ENCODE measurements at places on chromosomes 13 and 19. TPM values are rescaled to one million over a fixed set of nuclear protein-coding genes. Genes with fewer than 3 reads are reported as not detected.

Gene VSTM1
- total RNA-seq = not detected

- DNase-seq = no peak
Measured at GRCh38 chr19:28603453-28603852, 609.5 kb downstream of the UQCRFS1 start.

DNA sequence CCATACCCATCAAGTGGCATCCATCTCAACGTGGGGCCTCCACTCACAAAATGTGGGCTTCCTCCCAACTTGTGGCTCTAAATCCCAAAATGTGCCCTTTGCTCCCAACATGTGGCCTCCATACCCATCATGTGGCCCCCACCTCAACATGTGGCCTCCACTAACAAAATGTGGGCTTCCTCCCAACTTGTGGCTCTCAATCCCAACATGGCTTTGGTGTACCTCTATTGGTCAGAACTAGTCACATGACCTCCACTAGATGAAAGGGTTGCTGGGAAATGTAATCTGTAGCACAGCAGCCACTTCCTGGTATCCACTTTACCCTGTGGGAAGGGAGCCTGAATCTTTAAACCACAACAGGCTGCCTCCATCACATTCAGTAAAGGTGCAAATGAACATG is 10.1 kb upstream of the ACER1 start:
- DNase-seq = no peak

DNA sequence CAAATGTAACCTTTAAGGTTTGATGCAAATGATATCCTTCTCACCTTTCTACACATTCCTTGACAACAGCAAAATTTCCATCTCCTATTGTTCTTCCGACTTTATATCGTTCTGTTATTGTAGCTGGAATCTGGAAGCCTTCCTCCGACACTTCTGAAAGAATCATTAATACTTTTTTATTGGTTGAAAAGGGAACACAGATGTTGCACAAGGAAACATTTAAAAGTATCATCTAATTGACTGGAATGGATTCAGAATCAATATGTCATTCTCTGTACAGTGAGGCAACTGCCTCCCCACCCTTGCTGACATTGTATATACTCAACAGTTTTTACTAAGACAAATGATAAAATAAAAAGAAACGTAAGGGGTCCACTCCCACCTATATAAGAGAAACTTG is 295.2 kb downstream of the DCLK1 start:
- DNase-seq = no peak

DNA sequence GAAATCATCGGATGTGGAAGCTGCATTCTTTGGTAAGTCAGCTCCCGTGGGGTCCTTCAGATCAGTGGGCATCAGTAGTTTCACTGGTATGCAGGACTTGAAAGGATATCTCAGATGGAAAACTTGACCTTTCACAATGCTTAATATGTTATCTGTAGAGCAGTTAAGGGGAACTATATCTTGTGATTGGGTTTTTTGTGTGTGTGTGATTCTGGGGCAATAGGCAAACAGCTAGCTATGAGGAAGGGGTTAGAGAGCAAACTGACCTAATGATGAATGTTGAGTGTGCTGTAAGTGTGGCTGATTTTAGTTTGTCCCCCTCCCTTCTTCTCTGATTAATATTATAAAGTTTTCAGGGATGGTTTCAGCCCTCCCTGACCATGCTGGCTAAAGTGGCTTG is 53.3 kb downstream of the ACSBG2 start:
- DNase-seq = no peak

Gene KIR2DL4
- not detected for total RNA-seq

Gene FFAR1
- total RNA-seq = 1.7 TPM

Gene DYRK1B
- 13.1 TPM for total RNA-seq

DNA sequence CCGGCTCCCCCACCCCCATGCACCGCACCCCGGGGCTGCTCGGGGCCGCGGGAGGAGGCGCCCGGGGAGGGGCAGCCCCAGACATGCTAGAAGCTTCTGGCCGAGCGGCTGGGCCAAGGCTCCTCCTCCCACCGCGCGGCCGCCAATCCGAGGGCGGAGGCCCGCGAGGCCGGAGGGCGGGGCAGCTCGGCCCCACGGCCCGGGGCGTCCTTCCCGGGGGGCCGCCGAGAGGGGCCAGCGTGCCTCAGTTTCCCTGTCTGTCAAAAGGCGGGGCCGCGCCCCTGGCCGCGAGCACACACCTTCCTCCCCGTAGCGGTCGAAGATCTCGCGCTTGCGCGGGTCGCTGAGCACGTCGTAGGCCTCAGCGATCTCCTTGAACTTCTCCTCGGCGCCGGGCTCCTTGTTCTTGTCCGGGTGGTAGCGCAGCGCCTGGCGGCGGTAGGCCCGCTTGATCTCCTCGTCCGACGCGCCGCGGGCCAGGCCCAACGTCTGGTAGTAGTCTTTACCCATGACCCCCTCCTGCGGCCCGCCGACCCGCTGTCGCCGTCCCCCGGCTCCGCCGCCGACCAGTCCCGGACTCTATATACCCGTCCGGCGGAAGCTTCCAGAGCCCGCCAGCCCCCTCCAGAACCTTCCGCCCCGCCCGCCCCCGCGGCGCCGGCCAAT is at the start of gene DNAJB1:
Gene DNAJB1 (minus strand): TSS at position 558 of the 666 bp plus-strand sequence. CDS start 48 bp downstream, at position 510.
- peak; percentile 81 for DNase-seq

- no peak for DNase-seq
Measured at GRCh38 chr19:38055655-38056521, 148.9 kb downstream of the SIPA1L3 start.

- DNase-seq = no peak
Measured at GRCh38 chr13:100460266-100460665, 128.3 kb downstream of the GGACT start.

- no peak for DNase-seq
Measured at GRCh38 chr13:44354884-44355283, 18.7 kb upstream of the SERP2 start.
